ENCODE measurements at places on chromosomes 13 and 19.
A peak's percentile ranks its signal among the peaks of the same experiment; 100 is the strongest.

DNA sequence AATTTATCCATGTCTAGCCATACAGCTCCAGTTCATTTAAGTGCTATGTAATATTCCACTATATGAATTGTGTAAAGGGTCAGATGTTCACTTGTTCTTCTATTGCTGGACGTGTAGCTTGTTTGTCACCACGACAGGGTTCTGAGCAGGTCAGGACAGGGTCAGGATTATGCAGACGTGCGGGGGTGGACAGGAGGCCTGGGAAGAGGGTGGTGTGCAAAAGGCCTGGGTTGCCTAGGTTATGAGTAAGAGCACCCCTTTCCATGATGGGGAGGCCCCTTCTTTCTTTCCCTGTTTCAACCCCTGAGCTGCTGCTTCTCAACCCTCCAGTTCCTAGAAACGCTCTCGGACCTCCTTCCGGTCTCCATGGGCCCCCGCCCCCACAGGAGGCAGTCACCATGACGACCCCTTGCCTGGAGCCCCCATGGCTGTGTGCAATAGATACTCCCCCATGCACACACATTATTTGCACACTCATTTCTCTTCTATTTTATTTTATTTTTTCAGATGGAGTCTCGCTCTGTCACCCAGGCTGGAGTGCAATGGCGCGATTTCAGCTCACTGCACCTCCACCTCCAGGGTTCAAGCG is 2.0 kb downstream of the EXOC3L2 start:
- no peak for DNase-seq

DNA sequence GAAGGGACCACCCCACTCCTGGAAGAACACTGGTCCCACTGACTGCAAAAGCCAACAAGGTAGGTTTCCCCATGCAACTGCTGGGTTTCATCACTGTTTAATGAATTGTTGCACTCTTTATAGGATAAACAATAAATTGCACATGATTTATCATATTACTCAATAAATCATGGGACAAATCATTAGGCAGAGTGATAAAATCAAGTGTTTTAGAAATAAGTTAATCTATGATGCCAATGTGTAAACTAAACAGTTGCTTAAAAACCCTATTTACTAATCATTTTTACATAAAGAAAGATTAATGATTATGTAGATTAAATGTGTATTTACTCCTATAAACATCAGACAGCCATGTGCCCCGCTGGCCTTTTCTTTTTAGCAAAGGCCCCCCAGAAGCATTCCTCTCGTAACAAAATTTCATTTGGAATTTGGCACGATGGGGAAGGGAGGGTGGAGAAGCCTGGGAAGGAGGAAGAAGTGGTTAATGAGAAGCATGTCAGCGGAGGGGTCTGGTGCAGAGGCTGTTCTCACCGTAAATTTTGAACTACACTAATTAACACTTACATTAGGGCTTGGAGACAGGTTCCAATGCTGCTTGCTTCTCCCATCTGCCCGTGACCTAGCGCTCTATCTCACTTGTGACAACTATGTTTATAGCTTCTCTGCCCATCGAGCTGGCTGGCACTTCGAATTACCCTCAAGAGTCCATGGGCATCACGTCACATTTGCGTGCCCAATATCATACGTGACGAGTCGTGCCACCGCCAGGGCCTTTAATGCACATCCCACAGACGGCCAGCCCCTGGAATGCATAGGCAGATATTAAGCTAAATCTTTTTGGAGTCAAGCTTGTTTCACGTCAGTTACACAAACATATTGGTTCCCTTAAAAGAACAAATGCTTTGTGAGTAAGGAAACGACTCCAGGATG is 357.7 kb upstream of the TSHZ3 start:
- no peak for DNase-seq

DNA sequence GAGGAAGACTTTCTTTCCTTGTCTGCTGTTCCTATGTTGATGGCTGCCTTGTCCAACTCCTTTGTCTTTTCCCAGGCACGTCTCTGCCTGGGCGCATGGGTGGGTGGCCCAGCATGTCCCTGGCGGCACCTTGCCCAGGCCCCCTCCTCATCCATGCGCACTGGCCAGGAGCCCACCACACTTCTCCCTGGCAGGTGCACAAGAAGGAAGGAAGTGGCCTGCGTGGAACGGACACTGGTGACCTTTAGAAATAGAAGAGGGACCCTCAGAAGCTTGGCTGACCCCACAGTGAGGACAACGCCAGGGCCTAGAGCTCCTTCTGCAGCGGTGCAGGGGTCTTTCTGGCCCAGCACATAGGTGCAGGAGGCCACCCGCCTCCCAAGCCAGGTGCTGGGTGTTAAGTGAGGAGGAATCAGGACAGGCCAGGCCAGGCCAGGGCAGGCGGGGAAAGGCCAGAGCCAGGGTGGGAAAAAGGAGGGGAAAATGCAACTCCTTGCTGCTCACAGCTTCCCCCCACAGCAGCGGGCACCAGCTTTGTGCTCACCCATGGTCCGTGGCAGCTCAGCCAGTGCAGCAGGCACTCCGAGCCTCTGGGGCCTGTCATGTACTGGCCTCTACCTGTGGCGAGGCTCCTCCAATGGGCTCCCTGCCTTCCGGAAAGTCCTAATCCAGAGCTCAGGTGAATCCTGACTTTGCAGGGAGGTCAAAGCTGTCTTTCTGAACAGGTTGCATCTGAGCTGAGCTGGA is 104.0 kb downstream of the SOX1 start:
- no peak for DNase-seq

DNA sequence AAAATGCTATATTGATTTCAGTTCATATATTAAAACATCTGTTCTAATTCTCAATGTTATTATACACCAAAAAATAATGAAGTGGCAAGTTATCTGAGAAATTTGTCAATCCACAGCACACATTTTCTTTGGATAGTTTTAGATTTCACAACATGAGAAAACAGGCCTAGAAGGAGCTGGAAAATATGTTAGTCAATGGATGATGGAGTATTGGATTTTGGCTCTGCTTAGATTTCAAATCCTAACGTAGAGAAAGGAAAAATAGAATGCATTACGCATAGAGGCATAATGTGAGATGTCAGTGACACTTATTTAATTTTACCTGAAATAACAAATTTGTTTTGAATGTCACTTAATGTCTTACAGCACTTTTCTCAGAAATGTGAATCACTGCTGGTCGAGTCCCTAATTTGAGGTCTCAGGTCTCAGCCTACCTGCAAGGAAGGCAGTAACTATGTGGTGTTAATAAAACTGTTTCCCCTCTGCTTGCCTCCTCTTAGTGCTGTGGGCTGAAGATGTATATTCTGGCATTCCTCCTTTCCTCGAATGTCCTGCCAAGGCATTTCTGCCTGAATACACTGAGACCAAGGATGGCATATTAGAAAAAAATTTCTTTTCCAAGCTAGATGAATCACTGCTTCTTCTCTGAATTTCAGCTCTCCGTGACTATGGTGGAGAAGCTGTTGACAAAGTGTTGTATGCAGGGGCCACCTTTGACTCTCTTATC is 232.4 kb downstream of the POSTN start:
- no peak for DNase-seq

- DNase-seq, result no peak
Measured at GRCh38 chr13:94662274-94662945, 49.9 kb downstream of the SOX21 start.

GRCh38 chr13:62879071-62879470 is 1463.4 kb upstream of the PCDH20 start:
- no peak for DNase-seq

GRCh38 chr19:11191934-11192333 is 5.4 kb downstream of the KANK2 start:
- no peak for DNase-seq

- DNase-seq, result no peak
Measured at GRCh38 chr13:60226507-60226906, 62.8 kb upstream of the DIAPH3 start.

DNA sequence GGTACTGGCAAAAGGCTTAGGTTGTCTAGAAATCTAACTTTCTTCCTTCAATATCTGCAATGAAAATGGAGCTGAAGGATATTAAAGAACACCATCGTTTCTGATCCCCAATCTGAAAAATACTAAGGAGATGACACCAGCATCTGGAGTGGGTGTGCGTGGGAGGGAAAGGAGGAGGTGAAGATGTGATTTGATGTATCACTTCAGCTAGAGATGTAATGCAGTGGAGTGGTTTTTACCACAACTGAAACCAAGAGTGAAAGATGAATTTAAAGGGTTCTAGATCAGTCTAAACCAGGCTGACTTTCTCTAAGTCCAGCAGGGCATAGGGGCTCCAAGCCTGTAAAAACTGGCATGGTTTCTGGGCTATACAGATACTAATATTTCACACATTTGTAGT is 148.4 kb downstream of the AKAP11 start:
- peak; percentile 70 for DNase-seq

GRCh38 chr13:40389081-40389641 is 277.3 kb downstream of the FOXO1 start:
- peak; percentile 55 for DNase-seq

GRCh38 chr19:582497-583197 is 7.0 kb upstream of the HCN2 start:
- no peak for DNase-seq

DNA sequence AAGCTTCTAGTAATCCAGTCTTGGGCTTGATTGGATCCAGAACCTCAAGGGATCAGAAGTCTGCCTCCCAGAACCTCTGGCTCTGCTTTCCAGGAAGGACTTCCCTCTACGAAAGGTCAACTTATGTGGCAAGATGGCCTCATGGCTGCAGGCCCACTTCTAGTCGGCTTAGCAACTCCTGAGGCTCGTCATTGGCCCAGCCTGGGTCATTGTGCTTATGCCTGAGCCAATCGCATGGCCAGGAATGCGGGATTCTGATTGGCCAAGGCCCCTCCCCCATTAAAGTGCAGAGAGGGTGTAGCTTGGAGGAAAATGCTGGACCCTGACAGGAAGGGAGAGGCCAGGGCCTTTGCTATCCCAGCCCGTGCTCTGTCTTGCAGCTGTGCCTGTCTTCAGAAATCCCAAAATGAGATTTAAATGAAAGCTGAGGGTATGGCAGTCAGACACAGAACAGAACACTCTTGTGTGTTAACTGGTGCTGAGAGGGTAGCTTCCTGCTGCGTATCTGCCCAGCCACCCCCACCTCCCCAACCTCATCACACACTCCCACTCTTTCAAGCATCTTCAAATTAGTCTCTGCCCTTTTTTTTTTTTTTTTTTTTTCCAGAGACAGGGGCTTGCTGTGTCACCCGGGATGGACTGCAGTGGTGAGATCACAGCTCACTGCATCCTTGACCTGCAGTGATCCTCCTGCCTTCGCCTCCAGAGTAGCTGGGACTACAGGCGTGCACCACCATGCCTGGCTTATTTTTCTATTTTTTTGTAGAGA is 5.5 kb upstream of the CCNE1 start:
- no peak for DNase-seq

DNA sequence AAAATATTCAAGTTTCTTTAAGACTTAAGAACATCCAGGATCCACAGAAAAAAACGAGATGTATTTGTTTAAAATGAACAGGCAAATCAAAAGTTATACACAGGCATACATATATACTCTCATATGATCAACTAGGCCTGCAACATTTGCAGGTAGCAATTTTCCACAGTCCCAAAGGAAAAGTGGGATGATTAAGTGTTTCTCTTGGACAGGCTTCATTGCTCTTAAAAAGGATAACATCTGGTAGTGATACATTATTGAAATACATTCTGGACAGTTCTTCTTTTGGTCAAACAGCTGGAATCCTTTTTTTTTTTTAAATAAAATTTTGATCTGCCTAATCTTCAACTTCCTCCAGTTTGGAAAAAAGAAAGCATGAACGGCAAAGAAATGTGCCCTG is 114.8 kb upstream of the TDRD3 start:
- DNase-seq, result no peak

DNA sequence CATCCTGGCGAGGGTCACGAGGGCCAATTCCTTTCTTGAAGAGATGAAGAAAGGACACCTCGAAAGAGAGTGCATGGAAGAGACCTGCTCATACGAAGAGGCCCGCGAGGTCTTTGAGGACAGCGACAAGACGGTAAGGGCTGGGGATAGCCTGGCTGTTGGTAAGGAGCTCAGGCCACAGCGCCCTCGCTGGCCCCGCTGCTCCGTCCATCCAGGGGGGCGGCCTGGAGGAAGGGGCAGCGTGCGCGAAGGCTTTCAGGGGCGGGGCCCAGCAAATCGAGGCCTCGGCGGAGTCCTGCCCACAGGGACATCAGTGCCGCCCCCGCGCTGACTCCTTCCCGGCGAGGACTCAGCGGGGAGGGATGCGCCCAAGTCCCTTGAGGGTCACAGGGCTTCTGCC is 6.9 kb downstream of the F10 start:
- no peak for DNase-seq

DNA sequence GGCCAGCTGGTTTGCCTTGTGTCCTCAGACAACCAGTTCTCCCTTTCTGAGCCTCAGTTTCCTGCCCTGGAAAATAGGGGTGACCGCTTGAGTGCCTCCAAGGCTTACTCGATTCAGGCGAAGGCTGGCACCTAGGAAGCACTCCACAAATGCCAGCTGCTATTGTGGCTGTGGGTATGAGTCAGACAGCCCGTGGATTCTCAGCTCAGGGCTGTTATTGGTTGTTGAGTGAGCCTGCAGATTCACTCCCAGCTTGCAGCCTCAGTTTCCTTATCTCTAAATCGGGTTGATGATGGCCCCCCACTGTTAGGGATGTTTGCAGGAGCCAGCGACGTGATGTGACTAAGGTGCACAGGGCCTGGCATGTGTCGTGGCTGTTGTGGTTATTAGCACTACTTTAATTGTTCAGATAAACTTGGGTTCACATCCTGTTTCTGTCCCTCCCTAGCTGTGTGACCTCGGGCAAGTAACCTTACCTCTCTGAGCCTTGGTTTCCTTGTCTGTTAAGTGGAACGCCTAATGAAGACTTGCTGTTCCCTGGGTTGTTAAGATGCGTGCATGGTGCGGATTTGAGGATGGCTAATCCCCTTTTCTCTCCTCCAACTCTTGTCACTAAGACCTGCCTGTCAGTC is 2.4 kb downstream of the MARK4 start:
- DNase-seq, result no peak

GRCh38 chr13:102606537-102607309 is 9.9 kb downstream of the TPP2 start:
- DNase-seq, result no peak

DNA sequence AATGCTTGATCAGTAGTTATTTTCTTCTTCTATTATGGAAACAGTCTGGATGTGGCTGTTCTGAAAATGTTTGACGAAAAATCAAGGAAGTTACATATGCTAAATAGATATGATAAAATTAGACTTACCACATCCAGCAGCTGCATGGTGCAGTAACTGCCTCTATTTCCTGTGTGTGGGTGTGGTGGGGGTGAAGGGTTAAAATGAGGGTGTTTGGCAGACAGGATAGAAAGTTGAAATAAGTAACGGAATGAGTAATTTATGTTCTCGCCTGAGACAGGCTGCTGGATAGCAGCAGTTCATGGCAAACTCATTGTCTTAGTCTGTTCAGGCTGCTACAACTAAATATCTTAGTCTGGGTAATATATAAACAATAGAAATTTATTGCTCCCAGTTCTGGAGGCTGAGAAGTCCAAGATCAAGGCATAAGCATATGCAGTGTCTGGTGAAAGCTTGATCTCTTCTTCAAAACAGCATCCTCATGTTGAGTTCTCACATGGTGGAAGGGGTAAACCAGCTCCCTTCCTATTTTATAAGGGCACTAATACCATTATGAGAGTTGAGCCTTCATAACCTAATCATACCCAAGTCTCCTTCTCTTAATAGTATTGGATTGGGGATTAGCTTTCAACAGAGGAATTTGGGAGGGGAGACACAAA is 1248.9 kb downstream of the SLITRK5 start:
- DNase-seq, result peak; percentile 28
